ENCODE measurements at places on chromosomes 3 and 15. TPM values are rescaled to one million over a fixed set of nuclear protein-coding genes. Genes with fewer than 3 reads are reported as not detected.

The PRKCD gene
- 11.6 TPM for total RNA-seq

The MYZAP gene
- 1.9 TPM for total RNA-seq

The FSIP1 gene
- total RNA-seq: 0.40 TPM

The KNG1 gene
- total RNA-seq: not detected

The KATNBL1 gene
- total RNA-seq: 35.8 TPM

The GPR62 gene
- total RNA-seq: 0.19 TPM

The SAMMSON gene
- 0.39 TPM for total RNA-seq

The RAD51 gene
- total RNA-seq: 6.9 TPM

The FHIT gene
- 3.8 TPM for total RNA-seq

The REC114 gene
- not detected for total RNA-seq

The RMDN3 gene
- 27.5 TPM for total RNA-seq

The STAC gene
- not detected for total RNA-seq

The CPOX gene
- 19.2 TPM for total RNA-seq

The GOLGA6A gene
- 0.12 TPM for total RNA-seq

The ZBTB47 gene
- total RNA-seq: 38.8 TPM

The AADACL2 gene
- not detected for total RNA-seq

The MLF1 gene
- total RNA-seq: 13.7 TPM

The FRMD5 gene
- 1.5 TPM for total RNA-seq

The PROS1 gene
- 25.6 TPM for total RNA-seq

The EXD1 gene
- not detected for total RNA-seq

The B3GALNT1 gene
- 22.0 TPM for total RNA-seq

The ZKSCAN7 gene
- total RNA-seq: 6.8 TPM

The GOLGA6B gene
- total RNA-seq: not detected

The SLC9A9 gene
- 2.5 TPM for total RNA-seq

The CSTA gene
- total RNA-seq: not detected

The CFAP161 gene
- total RNA-seq: not detected

The SERPINI2 gene
- not detected for total RNA-seq

The TMIE gene
- total RNA-seq: not detected

The TNNC1 gene
- total RNA-seq: 13.7 TPM

The SLC38A3 gene
- 1.2 TPM for total RNA-seq

The TMEM266 gene
- 1.1 TPM for total RNA-seq

The UROC1 gene
- total RNA-seq: 0.15 TPM

The TTLL13 gene
- total RNA-seq: not detected

The CA12 gene
- total RNA-seq: 7.9 TPM

The GRIP2 gene
- 0.63 TPM for total RNA-seq

The LYZL4 gene
- not detected for total RNA-seq

The ACP3 gene
- not detected for total RNA-seq

The CHL1 gene
- not detected for total RNA-seq

The AP3B2 gene
- total RNA-seq: not detected

The SNTN gene
- not detected for total RNA-seq

The PEX5L gene
- not detected for total RNA-seq

All from chondrocyte (in vitro differentiated cells).